ENCODE measurements at places on chromosomes 16 and 17.

GRCh38 chr17:67183531-67183930 lies 61.5 kb downstream of the HELZ start:
- DNase-seq, result no peak

DNA sequence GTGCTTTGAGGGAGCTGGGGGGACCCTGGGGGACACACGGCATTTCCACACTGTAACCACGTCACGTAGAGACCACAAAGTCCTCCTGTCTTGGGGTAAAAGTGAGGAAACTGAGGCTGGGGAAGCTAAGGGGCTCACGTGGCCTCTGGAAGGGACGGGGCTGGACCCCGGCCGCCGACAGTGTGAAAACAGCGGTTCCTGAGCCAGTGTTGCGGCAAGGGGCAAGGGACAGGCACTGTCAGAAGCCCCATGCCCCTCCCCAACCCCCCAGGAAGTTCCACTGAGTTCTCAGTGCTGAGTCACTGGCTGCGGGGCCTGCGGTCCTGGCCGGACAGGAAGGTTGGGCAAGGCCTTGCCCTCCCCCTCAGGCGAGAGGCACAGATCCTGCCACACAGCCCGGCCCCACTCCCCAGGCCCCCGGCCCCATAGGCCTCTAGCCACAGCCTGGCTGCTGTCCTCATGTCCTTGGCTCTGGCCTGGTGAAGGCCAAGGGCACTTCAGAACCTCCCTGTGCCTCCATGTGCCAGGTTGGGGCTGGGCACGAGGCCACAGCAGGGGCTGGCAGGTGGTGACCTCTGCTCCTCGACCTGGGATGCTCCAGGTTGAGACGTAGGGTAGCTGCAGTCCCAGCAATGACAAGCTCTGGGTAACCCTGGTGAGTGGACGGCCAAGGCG lies 5.0 kb upstream of the CCDC57 start:
- peak; percentile 67 for DNase-seq

- DNase-seq, result no peak
Measured at GRCh38 chr16:78976212-78976611, 624.3 kb downstream of the MAF start.

- no peak for DNase-seq
Measured at GRCh38 chr17:56773124-56773523, 60.6 kb downstream of the C17orf67 start.

GRCh38 chr16:68492543-68493411 lies 44.5 kb upstream of the SMPD3 start:
- DNase-seq, result no peak

DNA sequence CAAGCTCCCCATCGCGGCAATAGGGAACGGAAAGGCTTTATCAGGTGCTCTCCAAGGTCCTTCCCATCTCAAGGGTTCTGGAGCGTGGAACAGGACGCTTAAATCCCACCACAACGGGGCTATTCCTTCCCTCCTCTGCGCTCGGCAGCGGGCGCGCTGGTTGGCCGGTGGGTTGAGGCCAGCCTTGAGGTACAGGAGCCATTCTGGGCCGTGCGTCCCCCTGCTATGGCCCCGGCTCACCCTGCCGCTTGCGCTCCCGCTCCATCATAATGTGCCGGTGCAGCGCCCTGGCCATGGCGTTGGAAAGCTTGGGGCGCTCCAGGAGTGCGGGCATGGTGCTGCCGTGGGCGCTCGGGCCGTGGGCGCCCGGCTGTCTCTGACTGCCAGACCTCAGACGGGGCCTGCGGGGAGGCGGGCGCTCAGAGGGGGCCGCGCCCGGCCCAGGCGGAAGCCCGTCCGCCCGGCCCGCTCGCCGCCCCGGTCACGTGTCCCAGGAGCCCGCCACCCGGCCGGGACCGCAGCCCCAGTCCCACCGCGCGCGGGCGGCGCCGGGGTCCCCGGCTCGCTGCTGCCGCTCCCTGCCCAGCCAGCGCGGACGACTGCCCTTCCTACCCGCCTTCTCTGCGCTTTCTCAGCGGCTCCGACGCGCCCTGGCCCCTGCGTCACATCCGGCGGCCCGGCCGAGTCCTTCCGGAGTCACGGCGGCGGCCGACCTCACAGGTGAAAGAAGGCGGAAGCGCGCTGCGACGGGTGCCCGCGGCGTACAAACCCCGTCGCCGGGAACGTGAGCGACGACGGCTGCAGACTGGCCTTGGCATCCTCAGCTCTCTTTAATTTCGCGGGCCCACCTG lies at the start of gene GPS2:
GPS2 (minus strand) TSS at position 642 of the 851 bp plus-strand sequence; CDS start at position 334, 308 bp downstream.
- DNase-seq, result peak; percentile 93
